ENCODE measurements at places on chromosomes 12 and 14.

GRCh38 chr12:112283546-112283945 is 98.7 kb downstream of the HECTD4 start:
- DNase-seq = no peak

DNA sequence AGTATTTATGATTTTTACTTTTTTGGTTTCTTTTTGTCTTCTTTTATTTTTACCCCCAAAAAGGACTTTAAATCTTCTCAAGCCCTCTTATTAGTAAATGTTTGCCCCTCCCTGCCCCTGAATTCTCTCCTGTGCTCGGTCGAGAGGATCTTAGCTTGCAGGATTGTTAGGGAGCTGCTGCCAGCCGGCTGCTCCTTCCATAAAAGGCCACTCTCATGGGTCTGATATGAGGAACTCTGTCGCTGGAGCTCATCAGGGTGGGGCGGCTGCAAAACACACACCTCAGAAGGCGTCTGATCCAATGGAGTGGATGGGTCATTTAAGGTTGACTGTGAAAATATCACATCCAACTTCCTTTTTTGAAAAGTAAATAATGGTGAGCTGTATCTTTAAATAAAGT is 8.5 kb downstream of the LTBR start:
- peak; percentile 26 for DNase-seq

- peak; percentile 19 for DNase-seq
Observed at GRCh38 chr12:51183816-51184215, 10.9 kb upstream of the TFCP2 start.

GRCh38 chr12:32889011-32889760 is 7.4 kb downstream of the PKP2 start:
- no peak for DNase-seq

- no peak for DNase-seq
Observed at GRCh38 chr12:96883571-96883970, 23.5 kb upstream of the NEDD1 start.
